ENCODE measurements at places on chromosomes 3 and 15.

DNA sequence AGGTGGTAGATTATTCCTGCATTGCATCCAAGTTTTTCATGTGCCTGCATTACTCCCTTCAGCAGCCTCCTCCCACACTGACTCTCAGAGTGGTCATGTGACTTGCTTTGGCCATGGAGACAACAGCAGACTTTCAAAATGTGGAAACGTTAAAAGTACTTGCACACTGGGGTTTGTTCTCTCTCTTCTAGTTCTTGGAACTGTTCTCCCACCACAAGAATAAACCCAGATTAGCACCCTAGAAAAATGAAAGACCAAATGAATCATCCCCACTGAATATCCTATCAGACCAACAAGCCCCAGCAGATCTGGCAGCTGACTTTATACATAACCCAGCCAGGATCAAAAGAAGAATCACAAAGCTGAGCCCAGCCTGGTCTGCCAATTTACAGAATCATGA lies 398.5 kb downstream of the VPS13C start:
- DNase-seq, result no peak

- DNase-seq, result no peak
Measured at GRCh38 chr3:128910006-128910405, 30.6 kb downstream of the ACAD9 start.

GRCh38 chr15:100061944-100062343 lies 279.8 kb downstream of the ADAMTS17 start:
- no peak for DNase-seq

- DNase-seq, result no peak
Measured at GRCh38 chr15:91050128-91050455, 27.7 kb upstream of the VPS33B start.

DNA sequence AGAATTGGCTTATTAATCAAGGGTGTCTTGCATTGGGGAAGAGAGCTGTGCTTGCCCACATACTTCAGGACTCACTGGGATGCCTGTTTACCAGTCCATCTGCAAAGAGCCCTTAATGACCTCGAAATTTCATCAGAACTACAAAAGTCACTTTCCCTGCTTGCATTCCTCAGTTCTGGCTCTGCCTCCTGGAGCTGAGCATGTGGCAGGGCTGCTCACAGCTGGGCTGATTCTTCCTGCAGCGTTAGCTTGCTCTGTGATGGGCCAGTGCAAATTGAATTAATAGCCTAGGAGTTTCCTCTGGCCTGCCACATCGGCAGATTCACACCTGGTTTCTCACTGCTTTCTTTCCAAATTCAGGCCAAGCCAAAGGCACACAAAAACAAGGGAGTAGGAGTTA lies 108.9 kb downstream of the DUT start:
- no peak for DNase-seq

DNA sequence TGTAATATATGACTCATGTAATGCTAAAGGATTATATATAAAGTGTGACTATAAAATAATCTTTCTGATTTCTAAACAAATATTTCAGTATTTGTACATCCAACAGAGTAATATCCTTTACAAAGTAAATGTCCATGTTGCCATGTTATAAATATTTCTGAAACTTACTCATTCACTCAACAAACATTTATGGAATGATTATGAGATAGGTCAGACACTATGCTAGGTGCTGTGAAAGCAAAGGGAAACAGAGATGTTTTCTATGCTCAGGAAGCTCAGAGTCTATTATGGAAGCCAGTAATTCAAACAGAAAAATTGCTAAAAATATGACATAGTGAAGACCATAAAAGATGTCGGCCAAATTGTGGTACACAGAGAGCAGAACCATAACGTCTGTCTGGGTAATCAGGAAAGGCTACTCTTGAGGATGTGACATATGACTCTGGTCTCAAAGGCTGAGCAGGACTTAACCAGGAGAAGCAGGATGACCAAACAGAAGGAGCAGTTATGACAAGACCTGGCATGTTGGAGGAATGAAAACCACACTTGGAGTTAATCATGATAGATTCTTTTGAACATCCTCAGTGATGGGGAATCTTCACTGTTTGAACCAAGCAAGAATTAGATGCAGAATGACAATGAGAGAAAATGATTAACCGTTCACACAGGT lies 39.0 kb upstream of the MYO5C start:
- no peak for DNase-seq

DNA sequence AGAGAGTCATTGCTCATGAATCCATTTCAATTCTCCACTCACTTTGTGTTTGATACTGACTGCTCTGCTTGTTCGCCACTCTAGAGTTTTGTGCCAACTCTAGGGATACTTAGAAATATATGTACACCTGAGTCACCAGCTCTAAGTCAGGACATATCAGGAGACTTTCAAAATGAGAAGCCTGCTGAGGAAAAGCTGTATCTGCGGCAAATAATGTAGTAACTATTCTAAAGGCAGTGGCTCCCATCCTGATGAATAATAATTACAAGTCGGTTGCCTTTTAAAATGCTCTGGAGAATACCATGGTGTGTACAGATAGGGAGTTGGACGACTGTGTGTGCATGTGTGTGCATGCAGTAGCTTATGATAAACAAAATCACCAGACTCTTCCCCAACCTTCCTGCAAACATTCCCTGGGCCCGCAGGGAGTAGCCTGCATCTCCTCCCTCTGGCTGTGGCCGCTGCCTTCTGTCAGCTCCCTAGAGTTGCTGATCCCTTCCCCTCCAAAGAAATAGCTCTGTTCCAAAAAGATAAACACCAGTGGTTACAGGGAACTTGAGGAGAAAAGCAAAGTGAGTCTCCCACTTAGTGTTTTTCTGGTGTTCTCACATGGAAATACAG lies 346.3 kb upstream of the UMPS start:
- no peak for DNase-seq

GRCh38 chr3:79767194-79767904 lies 449 bp downstream of the ROBO1 start:
- no peak for DNase-seq

DNA sequence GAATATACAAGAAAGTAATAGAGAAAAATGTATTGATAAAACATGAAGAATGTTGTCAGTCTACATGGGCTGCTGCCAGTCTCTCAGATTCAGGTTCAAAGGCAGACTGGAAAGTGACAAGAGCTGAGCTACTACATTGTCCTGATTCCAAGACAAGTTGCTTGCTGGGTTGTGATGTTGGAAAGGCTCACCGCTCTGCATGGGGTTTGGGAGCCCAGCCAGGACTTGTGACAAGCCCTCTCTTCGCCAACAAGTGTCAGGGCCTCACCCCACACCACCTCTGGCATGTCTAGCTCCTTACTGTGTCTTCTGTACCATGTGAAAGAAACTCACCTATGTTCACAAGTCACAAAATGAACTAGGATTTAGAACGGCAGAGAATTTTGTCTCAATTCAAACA lies 43.0 kb upstream of the SH3GL3 start:
- no peak for DNase-seq

DNA sequence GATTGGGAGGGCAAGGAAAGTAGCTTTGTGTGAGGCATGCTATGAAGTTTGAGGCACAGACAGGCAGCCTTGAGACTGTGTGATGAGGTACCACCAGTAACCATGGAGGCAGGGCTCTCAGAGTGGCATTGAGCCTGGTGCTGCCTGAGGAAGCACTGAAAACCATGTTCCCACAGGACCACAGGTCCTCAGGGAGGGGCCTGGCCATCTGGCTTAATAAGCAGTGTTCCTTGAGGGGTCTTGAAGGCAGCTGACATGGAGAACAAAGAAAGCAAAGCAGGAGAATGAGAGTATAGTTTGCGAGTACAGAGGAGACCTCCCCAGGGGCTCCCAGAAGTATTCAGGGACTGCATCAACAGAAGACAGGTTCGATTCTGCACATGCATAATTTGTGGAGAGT lies 346.6 kb downstream of the EPHB1 start:
- no peak for DNase-seq

DNA sequence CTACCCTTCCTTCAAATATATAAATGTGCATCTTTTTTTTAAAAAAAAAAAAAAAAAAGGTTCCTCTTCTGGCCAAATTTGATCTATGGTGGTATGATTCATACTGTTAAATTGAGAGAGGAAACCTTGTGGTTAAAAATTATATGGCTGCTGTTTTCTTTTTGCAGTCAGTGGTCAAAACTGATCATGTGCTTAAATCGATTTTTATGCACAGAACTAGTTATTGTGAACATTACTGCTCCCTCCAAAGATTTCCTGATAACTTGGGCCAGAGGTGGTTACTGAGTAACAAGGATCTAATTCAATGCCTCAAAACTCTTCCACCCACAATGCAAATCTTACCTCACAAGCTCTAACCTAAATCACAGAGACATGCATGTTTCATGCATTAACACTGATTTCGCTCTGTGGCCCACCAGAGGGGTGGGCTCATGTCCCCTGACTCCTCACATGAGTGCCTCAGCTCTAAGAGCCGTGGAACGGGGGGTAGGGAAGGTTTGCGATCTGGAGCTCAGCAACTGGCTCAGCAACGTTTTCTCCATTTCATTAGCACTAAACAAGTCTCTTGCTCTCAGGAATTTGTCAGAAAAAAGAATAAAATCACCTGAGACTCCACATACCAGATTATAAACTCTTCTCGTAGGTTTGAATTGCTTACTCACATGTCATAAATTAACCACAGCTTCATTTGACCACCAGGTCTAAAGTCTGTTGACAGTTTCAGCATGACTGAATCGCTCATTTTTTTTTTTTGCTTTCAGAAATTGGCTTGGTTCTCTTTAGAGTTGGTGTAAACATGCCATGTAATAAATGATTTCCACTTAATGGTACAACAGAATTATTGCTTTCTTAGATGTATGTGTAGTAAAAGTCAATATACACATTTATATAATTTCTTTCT lies 280.4 kb downstream of the CD47 start:
- no peak for DNase-seq

- DNase-seq, result no peak
Measured at GRCh38 chr3:167742338-167742737, 6.8 kb downstream of the SERPINI1 start.

GRCh38 chr3:172939651-172940293 lies 189.2 kb downstream of the ECT2 start:
- no peak for DNase-seq

- DNase-seq, result no peak
Measured at GRCh38 chr3:123283074-123283473, 81.3 kb downstream of the SEC22A start.

DNA sequence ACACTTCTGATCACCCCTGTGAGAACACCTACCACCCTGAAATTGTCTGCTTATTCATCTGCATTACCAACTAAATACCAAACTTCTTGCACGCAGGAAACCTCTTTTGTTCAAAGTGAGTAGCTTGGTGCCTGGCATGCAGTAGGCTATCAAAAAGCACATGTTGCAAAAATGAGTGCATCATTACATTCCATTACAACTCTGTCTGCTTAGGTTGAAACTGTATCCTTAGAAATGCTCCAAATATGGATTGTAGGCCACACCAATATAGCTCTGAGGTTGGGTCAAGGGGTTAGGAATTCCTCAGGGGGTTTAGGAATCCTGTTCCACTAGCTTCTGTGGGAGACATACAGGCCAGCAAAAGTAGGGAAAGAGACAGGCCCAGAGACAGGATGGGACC lies 107.2 kb downstream of the THRB start:
- DNase-seq, result no peak

- DNase-seq, result no peak
Measured at GRCh38 chr15:78680431-78681075, 39.5 kb upstream of the CHRNB4 start.

GRCh38 chr3:126886217-126886616 lies 96.7 kb upstream of the PLXNA1 start:
- DNase-seq, result no peak

DNA sequence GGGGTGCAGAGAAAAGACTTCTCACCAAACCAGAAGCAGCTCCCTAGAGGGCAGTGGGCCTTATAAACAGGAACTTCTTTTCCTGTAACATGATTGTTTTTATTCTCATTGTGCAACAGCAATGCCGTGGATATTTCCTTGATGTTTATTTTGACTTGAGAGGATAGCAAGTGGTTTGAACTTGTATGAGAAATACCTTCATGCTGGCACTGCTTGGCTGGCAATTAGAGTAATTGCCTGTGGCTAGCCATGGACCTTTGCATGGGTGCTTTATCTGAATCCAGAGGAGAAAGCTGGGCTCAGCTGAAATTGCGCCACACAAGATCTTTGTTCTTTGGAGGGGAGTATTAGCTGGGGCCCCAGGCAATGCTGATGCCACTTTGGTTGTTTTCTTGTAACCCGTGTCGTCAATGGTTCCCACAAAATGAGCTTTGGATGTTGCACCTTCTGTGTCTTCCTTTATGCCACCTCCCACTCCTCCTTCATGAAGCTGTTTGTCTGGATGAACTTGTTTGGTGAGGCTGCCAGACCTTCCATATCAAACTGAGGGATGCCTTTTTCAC lies 37.9 kb downstream of the CMTM8 start:
- no peak for DNase-seq

- peak; percentile 30 for DNase-seq
Measured at GRCh38 chr3:123258811-123259420, 57.2 kb downstream of the SEC22A start.

GRCh38 chr15:38479266-38479665 lies 25.3 kb downstream of the FAM98B start:
- DNase-seq, result no peak

DNA sequence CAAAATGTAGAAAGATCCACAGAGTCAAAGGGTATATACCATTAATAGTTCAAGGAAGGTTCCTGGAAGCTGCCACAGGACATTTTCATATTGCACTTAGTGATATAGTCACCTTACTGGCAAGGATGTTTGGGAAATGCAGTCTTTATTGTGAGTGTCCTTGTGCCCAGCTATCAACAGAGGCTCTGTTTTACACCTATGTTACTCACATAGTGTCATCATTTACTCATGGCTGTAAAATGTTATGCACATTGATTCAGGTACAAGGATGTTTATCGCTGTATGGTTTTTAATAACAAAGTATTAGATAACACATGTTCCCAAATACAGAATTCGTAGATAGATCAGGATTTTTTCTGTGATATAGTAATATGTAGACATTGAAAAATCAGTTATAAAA lies 50.9 kb downstream of the ZPLD1 start:
- no peak for DNase-seq

DNA sequence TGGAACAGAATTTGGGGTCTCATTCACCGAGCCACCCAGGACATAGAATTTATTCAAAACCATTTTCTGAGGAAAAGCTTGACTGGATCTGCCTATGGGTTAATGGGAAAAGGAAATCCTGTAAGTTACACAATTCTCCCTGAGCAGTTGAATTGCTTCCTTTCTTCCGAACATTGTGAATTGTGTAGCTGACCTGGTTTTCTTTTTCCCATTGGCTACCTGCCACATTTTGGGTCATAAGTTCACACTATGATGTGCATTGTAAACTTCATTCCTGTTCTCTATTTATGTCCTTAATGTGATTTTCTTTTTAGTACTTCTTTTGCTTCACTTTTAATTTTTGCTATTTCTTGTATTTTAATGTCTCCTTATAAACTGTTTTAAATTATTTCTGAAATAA lies 386.0 kb upstream of the LRRC3B start:
- DNase-seq, result no peak

DNA sequence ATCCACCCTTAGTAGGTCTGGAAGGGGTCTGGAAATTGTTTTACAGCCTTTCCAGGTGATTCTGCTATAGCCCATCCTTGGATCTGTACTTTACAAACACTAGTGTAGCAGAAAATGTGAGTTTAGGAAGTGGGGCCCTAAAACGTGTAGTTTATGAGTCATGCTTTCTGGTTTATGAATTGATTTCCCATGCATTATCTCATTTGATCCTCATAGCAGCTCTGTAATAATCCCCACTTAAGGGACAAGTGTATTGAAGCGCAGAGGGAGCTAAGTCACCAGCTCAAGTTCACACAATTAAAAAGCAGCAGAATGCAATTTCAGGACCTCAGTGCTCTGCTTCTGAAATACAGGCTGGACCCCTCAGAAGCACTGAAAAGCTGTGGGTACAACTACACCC lies 22.7 kb upstream of the STARD5 start:
- no peak for DNase-seq

All from anterior cingulate cortex (tissue), 58 donors.